ENCODE measurements at places on chromosomes 7 and 10. TPM values are rescaled to one million over a fixed set of nuclear protein-coding genes. Genes with fewer than 3 reads are reported as not detected.
A peak's percentile ranks its signal among the peaks of the same experiment; 100 is the strongest.

CCDC186 gene
- total RNA-seq = 8.3 TPM

EPO gene
- not detected for total RNA-seq

TRAPPC14 gene
- 17.0 TPM for total RNA-seq

DNA sequence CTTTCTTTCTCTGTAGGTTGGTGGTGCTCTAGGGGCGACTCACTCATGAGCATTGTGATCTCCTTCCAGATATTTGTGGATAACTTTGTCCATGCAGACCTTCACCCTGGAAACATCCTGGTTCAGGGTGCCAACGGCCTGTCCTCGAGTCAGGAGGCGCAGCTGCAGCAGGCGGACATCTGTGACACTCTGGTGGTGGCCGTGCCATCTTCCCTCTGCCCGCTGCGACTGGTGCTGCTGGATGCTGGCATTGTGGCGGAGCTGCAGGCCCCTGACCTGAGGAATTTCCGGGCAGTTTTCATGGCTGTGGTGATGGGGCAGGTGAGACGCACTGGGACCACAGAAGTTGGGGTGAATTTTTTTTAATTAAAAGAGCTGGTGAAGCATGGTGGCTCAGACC, 9.6 kb upstream of the NDUFB2 start:
- no peak for DNase-seq

DNA sequence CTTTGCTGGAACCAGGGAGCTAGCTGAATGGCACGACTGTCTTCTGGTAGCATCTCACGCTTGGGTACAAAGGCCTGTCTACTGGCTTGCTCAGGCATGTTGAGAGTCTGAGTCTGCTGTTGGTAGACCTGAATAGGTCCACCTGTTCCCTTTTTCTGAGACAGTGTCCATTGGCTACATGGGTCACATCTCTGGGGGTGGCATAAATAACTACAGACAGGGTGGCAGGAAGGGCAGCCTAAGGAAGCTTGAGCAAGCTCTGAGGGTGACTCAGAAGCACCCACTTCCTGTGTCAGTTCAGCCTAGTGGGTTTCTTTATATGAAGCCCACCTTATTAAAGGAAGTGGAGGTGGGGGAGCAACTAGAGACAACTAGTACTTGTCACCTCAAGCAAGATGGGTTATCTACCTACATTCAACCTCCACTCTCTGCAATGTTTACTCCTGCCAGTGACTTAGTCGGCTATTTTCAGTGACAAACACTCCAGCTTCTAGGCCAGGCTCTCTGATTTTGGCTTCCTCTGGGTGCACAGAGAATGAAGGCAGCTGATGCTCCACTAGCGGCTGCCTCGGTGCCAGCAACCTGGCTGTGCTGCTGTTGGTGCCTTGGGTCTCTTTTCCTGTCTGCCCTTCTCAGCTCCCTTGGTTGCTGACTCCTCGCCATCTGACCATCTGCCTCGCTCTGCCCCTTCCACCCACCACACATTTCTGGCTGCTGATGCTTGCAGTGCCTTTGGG, 5.7 kb upstream of the ZYX start:
- DNase-seq = peak; percentile 46

DNA sequence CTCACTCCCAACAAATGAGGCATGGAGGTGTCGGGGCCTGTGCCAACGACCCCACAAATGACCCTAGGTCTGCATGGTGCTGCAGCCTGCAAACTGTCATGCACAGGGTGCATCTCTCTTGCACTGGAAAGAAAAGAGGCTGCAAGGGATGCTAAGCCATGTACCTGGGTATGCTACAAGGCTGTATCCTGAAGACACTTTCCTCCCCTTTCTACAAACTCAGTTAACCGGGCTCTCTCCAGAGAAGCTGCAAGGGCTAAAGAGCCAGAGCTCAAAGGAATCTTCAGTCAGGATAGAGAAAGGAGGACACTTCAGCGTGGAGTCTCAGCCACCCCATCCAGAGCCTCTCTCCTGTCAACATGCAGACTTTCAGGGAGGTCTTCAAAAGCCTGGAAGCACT, 449.0 kb downstream of the GRID1 start:
- DNase-seq = no peak

DNA sequence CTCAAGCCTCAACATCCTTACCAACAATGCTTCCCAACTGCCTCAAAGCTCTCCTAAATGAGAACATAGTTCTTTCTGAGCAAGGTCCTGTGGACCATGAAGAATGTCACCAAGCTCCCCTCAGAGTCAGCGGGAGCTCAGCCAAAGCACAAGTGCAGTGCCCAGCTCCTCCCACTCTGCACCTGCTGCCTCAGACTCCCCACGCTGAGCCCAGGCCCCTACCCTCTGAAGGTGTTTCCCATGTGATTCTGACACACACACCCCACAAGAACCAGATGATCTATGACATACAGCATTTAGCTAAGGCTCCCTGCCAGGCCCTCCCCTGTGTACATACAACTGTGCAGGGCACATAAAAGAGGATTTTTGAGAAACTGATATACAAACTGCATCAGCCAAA, 19.2 kb downstream of the ERCC6 start:
- no peak for DNase-seq

DNA sequence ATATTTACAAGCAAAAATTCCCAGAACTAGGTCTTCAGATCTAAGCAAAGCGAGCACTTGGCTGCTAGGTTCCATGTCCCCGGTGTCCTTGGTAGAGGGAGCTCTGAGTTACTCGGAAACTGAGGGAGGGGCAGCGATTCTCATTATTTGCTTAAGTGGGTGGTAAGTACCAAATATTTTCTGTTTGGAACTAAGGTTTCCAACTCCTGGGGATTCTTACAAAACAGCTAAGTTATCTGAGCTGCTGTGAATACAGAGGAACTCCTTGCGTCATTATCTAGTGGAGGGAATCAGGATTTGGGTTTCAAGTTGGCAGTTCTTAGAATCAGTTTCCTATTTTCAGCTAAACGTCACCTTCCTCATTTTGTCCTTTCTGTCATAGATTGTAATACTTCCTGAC, 76.8 kb upstream of the IKZF1 start:
- DNase-seq = no peak

DNA sequence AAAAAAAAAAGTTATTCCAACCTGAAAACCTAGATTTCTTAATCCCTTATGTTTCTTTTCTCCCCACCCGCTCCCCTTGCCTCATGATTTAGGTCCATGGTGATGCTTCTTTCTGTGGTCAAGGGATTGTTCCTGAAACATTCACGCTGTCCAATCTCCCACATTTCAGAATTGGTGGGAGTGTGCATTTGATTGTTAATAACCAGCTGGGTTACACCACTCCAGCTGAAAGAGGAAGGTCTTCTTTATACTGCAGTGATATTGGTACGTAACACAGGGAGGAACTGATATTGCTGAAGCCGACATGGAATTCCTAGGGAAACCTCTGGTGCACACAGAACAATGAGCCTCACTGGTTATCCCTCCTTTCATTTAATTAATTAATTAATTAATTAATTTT, 22.7 kb downstream of the DHTKD1 start:
- DNase-seq = no peak

GRCh38 chr10:54914049-54914448, 113.0 kb upstream of the PCDH15 start:
- no peak for DNase-seq

GRCh38 chr10:88642209-88642608, 22.0 kb upstream of the LIPF start:
- no peak for DNase-seq
